Stimulated activated CD8-positive, alpha-beta memory T cell treated with anti-CD3 and anti-CD28 coated beads, Interleukin-15, amount 100 ng/mL, for 4 hours (primary cell): ENCODE measurements at places on chromosomes 4 and X.

GRCh38 chr4:89518259-89518658 is 210.7 kb upstream of the GPRIN3 start:
- no peak for DNase-seq

DNA sequence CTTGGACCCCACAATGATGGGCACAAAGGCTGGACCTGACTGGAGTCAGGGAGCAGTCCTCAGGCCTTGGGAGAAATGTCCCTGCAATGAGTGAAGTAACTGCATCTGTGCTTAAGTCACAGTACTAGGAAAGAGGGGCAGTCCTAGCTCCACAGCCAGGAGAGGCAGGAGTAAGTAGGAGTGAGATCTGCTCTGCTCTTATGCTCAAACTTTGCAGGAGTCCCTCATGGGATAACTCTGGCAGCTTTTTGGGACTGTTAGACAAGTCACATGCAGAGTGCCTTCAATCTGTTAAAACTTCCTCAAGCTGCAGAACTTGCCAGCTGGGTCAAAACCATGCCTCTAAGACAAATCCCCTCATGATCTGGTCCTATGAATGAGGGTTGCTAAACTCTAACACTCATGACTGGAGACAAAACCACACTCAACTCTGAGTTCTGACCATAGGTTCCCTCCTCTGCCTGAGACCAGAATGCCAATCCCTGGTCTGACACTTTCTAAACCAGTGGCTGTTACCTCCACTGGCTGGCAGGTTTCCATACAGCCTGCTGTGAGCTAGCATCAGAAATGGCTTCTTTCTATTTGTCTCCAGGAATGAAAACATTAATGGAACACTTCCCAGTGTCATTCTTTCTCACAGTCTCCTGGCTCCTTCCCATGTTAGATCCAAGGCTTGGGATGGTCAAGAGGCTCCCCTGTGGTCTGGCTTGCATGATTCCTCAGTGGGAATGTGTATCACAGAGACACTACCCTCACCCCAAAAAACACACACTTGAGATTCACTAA is 819.3 kb downstream of the PCDH7 start:
- no peak for DNase-seq

GRCh38 chr4:84470204-84470785 is 28.8 kb downstream of the NKX6-1 start:
- DNase-seq: no peak

GRCh38 chrX:73850124-73851013 is 287.4 kb downstream of the CHIC1 start:
- no peak for DNase-seq

GRCh38 chr4:159219862-159220261 is 117.0 kb downstream of the RAPGEF2 start:
- no peak for DNase-seq

DNA sequence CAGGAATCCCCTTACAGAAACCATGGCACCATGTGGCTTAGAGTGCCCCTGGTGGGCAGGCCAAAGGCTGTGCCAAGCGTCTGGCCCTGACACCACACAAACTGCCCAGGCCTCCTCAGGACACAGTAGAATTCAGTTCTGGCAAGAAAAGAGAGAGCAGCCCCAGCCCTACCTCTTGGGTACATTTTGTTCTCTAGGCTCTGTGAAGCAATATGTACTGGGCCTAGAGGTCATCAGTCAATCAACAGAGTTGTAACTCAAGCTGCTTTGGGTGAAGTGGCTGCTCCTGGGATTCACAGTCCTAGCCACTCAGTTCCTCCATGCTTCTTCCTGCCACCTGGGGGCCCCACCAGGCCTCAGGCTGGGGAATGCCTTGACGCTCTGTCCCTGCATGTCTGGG is 158.1 kb upstream of the MAMLD1 start:
- DNase-seq: no peak

DNA sequence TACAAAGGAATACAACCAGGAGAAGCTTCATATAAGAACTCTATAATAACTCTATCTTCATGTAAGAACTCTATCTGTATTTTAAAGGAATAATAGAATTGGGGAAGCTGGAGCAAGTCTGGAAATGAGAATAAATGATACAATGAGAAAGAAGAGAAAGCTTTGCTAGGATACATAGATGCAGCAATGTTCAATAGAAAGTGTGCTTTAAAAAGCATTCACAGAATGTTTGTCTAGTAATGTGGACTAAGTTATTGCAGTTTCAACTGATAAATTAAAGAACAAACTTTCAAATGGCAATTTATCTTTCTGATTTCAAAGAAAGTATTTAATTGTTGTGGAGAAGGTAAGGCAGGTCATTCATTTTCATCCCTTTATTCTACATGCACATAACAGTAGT is 104.9 kb downstream of the TTC29 start:
- DNase-seq: no peak

GRCh38 chr4:139243448-139244365 is 36.3 kb downstream of the MGARP start:
- DNase-seq: no peak

- DNase-seq: no peak
These were observed 9.3 kb upstream of the GRPR start for GRCh38 chrX:16113978-16114565.

DNA sequence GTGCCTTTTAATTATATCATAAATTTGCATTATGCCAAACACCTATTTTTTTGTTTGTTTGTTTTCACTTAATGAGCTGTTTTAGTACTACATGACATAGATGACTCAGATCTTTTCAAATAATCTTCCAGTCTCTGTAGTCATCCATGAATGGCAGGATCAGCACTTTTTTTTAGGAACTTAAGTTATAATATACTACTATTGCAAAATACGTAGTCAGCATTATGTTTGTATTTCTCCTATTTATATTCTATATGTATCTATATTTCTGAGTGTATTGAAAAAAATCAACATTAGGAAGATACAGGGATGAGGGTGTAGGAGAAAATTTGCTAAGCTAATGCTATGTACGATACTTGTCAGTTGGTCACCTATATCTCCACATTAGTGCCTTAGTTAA is 773.1 kb upstream of the AGA start:
- DNase-seq: no peak

- no peak for DNase-seq
These were observed 296.8 kb upstream of the AADAT start for GRCh38 chr4:170386511-170386910.

DNA sequence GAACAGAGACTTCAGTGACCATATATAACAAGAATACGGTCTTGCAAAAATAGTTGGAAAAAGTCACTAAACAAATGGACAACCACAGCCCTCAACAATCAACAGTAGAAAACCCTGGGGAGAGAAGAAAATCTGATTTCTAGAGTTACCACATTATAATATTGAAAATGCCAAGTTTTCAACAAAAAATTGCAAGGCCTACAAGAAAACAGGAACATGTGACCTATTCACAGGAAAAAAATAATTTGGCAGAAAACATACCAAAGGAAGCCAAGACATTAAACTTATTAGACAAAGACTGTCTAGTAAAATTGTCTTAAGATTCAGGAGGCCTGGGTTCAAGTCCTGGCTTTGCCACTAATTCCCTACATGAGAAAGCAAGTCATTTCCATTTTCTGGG is 64.7 kb downstream of the ARHGEF9 start:
- DNase-seq: no peak

- DNase-seq: no peak
These were observed 56.4 kb upstream of the MAP3K15 start for GRCh38 chrX:19571711-19572110.
